T47D (cell line): ENCODE measurements at places on chromosomes 5 and 9.

DNA sequence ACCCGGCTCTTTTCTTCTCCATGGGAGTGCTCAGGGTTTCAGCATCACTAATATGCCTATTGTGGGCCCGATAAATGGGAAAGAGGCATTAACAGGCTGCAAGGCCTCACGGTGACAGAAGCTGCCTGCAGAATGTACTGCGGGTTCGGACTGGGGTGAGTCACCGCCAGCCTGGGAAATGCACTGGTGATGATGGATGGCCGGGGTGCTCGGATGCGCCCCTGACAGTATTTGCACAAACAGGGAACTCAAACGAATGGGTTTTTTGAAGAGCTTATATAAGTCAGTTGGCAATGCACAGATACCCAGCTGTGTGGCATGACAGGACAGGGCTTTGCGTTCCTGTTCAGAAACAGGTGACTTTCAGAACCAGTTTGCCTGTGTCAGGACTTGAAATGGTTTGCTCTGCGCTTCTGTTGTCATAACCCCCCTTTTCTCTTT is 42.0 kb upstream of the PITX1 start:
- DNase-seq = peak; percentile 54

GRCh38 chr9:107020040-107020530 is 157.1 kb downstream of the ZNF462 start:
- DNase-seq = peak; percentile 8

DNA sequence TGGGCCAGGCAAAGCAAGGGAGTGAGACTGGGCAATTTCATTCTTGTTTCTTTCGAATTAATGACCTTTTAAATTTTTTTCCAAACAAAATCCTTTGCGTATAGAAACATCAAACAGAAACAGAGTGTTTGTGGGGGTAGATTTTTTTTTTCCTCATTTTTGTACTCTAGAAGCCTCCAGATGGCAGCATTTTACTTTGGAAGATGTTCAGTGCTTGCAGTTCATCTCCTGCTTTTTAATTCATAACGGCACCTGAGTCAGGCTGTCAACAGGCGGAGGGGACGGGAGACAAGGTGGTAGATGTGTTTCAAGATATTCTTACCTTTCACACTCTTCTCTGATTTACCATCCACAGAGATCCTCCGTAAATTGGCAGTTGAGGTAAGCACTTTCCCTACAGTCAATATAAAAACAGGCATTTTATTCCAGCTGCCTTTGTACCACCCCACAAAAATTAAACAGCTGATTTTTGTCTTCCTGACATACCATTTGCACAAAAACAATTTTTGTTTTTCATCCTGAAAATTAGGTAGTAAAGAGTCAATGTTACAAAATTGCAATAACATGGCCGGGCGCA is 99.5 kb upstream of the FBXL17 start:
- DNase-seq = peak; percentile 3

DNA sequence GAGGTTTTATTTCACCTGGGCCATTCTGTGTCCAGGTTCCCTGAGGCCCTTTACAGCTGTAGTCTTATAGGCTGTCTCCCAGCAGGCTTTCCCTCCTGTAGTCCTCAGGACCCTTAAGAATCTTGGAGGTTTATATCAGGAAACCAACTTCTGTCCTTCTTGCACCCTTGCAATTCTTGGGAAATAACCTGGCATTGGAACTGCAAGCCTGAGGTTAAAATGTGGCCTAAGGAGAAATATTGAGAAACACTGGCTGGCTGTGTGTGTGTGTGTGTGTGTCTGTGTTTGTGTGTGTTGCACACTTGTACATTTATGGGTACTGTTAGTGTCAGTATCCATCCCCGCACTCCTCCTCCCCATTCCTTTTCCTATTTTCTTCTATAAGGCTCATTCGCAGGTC is 168.9 kb downstream of the PAPPA start:
- no peak for DNase-seq

GRCh38 chr5:149756354-149756753 is 26.2 kb downstream of the PPARGC1B start:
- DNase-seq = no peak

- no peak for DNase-seq
These were observed 566.6 kb downstream of the ZNF608 start for GRCh38 chr5:124179819-124180218.

DNA sequence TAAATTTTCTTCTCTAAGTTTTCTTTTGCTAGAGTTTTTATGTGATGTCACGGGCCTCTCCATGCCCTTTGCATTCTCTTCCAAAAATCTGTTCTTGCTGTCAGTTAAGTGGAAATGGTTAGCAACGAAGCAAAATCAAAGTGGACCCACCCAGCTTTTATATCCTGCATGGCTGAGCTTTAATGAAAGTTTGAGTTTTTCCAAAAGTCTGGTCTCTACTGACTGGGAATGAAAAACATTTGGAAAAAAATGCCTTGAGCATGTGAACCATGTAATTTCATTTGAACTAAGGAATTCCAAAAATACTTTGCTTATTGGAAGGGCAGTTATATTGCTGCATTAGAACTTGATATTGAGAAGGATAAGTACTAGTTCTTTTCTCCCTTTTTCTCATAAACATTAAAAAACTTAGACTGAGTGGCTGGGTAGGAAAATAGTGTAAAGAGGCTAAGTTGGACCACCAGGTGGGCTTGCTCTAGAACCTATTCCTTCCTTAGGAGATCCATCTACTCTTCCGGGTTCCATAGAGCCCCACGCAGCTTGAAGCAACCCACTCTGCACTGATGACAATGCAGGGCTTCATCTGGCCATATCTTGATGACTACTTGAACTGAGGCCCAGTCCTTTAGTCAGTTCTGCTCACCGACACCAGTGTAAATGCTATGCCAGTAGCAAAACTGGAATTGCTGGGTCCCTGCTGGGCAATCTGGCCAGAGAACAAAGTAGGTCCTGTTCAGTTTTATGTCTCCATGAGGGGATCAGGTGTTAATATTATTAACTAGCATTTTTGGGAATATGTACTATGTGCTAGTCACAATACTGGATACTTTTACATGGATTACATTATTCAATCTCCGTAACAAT is 17.4 kb upstream of the RIC1 start:
- no peak for DNase-seq

GRCh38 chr9:118784033-118784432 is 585.2 kb downstream of the BRINP1 start:
- DNase-seq = no peak

DNA sequence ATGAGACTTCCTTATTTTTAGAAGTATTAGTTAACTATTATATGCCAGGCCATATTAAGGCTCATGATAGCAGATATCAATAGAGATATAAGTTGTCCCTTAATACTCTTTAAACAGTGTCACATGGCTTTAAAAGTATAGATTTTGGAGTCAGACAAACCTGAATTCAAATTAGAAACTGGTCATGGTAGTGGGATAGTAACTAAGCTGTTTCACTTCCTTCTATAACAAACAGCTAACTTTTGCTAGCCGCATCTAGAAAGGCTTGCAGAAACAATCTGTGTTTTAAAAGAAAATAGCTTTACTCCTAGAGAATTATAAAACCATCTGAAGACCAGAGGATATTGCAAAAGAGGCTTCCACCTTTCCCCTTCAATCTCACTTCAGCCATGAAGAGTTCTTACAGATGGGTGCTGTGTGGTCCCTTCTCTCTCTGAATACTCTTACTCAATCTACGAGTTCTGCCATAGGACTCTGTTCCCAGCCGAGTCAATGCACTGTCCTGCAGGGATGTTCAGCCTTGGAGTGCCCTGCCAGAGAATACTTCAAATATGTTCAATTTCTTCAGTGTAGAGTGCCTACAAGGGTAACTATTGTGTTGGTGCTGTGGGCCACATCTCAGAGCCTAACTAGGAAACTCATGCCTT is 810.2 kb downstream of the EFNA5 start:
- DNase-seq = no peak
